Kidney tubule cell (primary cell): ENCODE measurements at places on chromosomes 2 and 18.

- no peak for DNase-seq
Observed at GRCh38 chr18:70494524-70494923, 205.7 kb downstream of the SOCS6 start.

GRCh38 chr2:69181806-69182427, 168.9 kb downstream of the ANTXR1 start:
- no peak for DNase-seq

DNA sequence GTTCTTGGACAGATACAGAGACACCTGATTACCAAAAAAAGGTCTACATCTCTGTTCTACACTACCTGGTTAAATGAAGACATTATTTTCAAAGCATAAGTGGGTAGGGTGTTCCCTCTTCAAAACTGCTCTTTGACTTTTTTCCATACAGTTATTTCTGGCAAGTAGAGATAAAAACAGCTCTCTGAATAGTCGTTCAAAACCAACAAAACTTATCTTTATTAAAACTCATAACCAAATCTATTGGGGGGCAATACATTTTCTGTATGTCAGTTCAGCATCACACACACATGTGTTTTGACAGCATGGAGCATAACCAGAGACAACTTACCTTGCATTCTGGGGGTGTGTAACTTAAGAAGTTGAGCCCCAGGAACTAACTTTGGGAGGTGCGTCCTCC, 149.0 kb upstream of the EPC2 start:
- DNase-seq, result no peak

DNA sequence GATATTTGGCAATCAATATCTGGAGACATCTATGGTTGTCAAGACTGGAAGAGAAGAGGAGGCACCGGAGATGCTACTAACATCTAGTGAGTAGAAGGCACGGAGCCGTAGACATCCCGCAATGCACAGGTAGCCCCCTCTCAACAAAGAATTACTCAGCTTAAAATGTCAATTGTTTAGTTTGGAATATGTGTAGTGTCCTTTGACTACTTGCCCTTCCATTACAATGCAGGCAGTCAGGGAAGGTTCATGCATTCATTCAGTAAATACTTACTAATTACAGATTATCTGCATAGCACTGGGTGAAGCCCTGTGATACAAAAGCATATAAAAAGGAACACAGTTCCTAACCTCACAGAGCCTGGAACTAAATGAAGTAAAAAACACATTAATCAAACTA, 294.0 kb downstream of the RIT2 start:
- no peak for DNase-seq

DNA sequence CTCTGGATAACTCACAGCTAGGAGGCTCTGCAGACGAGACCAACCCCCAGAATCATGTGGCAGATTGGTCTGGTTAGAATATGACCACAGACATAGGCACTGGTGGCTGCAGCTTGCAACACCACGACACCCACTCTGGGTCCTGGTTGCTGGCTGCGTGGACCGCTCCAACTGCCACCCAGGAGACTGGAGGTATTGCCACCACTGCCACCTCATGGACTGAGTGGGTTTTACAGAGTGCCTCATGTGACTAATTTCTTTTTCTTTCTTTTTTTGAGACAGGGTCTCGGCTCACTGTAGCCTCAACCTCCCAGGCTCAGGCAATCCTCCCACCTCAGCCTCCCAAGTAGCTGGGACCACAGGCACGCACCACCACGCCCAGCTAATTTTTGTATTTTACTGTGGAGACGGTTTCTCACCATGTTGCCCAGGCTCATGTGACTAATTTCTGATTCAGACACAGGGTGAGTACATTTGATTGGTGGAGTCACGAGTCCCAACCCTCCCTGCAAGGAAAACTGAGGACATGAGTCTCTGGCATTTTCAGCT, 29.9 kb upstream of the NT5DC4 start:
- DNase-seq, result peak; percentile 78
